ENCODE measurements at places on chromosomes 7 and 10. TPM values are rescaled to one million over a fixed set of nuclear protein-coding genes. Genes with fewer than 3 reads are reported as not detected.
A peak's percentile ranks its signal among the peaks of the same experiment; 100 is the strongest.

GRCh38 chr7:33193308-33193864, 64.0 kb downstream of the BBS9 start:
- DNase-seq, result no peak

The AOAH gene
- 12.3 TPM for total RNA-seq

DNA sequence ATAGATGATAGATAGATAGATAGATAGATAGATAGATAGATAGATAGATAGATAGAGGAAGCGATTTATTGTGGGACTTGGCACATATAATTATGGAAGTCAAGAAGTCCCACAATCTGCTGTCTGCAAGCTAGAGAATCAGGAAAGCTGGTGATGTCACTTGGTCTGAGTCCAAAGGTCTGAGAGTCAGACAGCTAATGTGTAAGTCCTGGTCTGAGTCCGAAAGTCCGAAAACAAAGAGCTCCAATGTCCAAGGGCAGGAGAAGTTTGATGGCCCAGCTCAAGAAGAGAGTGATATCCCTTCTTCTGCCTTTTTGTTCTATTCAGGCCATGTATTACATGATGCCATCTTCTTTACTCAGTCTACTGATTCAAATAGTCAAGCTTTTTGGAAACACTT, 53.8 kb upstream of the TCF7L2 start:
- DNase-seq, result no peak

DNA sequence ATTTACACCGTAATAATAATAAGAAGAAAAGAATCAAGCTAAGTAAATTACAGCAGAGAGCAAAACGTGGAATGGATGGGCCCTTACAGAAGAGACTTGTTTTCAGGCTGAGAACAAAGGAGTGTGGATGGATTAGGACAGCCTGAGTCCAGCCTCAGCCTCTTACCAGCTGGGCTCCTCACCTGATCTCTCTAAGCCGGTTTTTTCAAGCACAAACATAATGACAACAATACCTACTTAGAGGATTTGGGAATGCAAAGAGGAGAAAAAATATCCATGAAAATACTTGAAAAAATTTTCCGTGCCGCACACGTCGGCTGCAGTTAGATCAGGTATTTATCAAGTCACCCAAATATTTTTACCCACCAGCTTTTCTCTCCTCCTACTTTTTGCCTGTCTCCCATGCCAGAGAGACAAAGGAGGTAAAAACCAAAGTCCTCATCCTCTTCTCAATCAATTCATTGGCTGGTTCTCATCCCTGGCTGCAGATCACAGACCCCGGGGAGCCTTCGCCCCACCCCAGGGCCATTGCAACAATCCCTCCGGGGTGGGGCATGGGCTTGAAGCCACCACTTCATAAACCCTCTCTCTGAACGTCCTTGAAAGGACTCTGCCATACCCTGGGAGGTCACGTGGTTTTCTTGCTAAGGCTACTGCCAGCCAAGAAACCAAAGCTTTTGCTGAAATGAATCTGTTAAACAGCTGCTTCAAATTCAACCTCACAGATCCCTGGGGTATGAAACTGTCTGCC, 29.7 kb upstream of the GTF2I start:
- DNase-seq, result peak; percentile 53

DNA sequence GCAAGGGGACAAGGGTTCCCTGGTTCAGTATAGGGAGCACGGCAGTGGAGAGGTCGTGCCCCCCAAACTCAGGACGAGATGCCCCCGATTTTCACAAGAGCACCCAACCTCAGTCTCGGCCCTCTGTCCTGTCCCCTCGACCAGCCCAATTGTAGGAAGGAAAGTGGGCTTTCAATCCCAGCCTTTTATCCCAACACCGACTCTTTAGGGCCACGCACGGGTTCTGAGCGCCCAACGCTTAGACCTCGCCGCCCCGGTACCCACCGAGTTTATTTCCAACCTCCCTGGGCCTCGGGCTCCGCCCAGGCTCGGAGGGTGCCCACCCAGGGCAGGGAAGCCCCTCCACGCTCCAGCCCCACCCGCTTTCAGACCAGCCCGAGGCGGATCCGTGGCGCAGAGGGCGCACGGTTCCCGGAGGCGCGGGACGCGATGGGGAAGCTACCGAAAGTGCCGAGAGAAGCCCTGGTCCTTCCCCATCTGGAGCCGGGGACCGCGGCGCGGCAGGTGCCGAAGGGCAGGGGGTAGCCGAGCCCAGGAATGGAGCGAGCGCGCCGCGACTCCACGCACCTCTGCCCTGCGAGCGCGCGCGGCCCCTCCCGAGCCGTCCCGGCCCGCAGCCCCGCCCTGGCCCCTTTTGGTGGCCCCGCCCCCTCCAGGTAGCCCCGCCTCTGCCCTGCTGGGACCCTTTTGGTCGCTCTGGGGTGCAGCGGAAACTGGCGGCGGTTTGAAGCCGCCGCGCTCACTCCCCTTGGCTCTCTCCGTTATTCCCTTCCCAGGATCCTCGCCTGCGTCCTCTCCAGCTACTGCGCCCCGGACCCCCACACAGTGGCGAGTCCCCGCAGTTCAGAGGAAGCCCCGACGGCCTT, 20.4 kb downstream of the GRID2IP start:
- no peak for DNase-seq

DNA sequence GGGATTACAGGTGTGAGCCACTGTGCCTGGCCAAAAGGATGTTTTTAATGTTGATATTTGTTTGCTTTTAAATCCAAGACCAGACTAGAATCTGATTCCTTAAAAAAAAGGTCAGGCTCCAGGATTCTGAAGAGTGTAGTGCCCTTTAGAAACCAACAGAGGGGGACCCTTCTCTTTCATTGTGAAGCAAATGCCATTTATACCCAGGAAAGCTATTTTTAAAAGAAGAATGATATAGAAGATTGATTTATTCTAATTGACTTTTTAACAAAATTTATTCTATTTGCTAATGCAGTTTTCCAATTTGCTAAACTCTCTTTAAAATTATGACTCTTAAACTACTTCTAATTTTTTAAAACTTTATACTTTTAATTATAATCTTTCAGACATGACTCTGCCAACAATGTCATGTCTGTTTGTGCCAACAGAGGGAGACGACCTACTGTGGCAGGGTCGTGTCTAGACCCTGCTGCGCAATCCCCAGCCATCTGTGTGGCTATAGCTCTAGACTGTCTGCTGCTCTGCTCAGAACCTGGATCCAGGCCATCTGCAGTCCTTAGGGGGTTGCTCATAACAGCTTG, 201.0 kb upstream of the IMMP2L start:
- DNase-seq, result no peak

DNA sequence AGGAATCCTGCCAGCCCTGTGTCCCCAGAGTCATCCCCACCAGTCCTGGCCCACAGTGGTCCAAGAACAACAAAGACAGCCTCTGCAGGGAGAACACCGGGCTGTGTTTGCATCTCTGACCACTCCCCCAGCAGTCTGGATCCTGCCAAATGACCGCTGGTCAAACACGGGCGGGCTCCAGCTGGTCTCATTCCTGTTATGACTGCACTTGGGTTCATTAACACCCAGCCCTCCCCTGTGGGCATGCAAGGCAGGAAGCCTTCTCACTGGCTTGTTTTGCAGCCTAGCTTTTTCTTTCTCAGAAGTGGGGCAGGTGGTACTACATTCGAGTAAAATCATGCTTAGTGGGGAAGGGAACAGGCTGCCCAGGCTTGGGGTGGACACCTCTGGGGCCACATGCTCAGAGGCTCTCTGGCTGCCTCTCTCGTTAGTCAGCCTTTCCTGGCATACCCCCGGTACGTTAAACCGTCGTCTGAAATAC, 190.0 kb downstream of the PLXNA4 start:
- DNase-seq, result peak; percentile 69

DNA sequence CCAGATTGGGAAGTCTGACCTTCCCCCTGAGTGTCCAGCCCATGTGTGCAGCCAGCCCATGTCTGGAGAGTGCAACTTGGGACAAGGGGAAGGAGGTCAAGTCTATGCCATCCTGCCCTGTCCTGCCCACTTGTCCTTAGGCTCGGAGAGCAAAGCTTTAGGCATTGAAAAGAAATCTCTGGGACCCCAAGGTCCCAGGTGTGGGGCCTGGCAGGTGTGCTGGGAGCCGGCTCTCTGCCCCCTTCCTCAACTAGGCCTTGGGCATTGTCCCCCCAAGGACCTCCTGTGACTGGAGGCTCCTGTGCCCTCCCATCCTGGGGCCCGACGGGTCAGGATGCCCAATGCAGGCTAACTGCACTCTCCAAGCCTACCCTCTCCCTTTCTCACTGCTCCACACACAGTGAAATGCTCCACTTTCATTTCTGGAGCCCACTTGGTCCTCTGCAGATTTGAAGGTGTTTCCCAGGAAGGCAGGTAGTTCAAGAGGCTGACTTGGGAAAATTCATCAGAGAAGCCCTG, 124.7 kb downstream of the PTPN20 start:
- no peak for DNase-seq

GRCh38 chr10:79382491-79382941, 35.2 kb downstream of the PPIF start:
- DNase-seq, result peak; percentile 51

GRCh38 chr7:20053334-20054104, 163.7 kb downstream of the MACC1 start:
- no peak for DNase-seq

DNA sequence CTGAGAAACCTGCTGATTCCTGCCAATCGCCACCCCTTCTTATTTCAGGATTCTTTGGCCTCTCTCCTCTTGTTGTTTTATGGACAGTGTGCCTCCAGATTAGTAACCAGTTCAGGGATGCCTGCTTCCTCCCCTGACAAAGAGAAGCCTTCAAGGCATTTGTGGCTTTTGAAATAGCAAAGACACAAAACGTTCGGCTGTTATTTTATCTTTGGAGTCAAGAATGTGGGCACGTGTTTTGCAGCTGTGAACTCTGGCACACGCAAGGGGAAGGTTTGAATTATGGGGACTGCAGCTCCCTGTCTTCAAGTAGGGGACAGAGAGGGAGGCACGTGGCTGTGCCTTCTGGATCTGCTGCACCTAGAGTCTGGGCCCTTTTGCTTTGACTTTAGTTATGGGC, 157.9 kb upstream of the GRB10 start:
- no peak for DNase-seq

DNA sequence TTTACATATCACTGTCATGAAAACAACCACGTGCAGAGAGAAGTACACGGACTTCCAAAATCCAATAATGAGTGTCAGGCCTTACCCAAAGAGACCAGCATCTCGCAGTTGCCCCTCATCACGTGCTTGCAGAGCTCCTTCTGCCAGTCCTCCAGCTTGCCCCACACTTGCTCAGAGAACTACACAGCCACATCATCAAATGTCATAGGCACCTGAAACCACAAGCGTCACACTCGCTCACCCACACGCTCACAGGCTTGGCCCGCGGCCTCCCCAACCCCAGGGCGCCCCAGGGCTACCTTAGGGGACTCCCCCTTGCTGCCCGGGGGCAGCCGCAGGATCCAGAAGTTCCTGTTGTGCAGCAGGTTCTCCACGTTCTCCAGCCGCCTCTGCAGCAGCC, 123.4 kb upstream of the ZNF746 start:
- DNase-seq, result no peak

- DNase-seq, result no peak
Measured at GRCh38 chr10:97538411-97538810, 34.2 kb upstream of the ANKRD2 start.

DNA sequence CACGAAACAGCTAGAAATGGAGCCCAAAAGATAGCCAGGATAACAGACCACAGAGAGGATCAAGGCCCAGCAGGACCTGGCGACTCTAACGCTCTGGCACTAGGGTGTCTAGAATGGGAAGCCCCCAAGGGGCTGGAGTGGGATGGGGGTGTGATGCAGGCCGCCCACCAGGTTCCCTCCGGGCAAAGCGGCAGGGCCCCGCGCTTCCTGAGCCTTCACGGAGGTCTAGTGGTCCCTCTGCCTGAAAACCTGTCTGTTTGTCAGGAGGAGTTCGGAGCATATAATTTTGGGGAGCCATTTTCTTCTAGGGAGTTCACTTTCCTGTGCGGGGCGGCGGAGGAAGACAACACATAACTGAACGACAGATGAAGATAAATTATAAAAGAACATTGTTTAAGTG, 48.2 kb upstream of the FXYD4 start:
- DNase-seq, result no peak

- DNase-seq, result no peak
Measured at GRCh38 chr7:31443457-31443856, 70.4 kb upstream of the ITPRID1 start.

The OR2A1 gene
- not detected for total RNA-seq

- no peak for DNase-seq
Measured at GRCh38 chr10:34549001-34549400, 266.1 kb downstream of the PARD3 start.

DNA sequence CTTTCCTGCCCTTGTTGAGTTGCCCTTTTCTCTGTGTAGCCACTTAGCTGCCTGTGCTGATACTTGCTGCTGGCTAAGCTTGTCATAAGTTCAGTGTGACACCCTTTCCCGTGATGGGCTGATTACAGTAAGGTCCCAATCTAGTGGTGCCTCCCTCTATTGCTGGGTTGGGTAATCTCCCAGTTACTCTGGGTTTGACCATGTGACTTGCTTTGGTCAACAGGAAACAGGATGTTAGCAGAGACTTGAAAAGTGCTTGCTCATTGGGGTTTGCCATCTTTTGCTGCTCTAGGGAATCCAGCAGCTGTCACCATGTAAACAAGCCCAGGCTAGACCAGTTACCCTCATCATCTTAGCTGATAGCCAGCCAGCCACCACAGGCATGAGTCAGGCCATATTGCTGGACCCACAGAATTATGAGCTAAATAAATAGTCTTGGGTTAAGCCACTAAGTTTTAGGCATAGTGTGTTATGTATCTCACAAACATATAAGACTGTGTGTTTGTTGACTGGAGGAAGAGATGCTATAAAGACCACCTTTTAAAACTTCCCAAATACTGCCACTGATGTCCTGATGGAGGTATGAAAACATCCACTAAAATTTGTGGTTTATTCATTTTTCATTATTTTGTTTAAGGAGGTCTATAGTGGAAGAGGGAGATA, 4.0 kb upstream of the LEP start:
- DNase-seq, result peak; percentile 47

GRCh38 chr10:73900064-73900463, 10.9 kb upstream of the PLAU start:
- no peak for DNase-seq

The INHBA gene
- 2.9 TPM for total RNA-seq

DNA sequence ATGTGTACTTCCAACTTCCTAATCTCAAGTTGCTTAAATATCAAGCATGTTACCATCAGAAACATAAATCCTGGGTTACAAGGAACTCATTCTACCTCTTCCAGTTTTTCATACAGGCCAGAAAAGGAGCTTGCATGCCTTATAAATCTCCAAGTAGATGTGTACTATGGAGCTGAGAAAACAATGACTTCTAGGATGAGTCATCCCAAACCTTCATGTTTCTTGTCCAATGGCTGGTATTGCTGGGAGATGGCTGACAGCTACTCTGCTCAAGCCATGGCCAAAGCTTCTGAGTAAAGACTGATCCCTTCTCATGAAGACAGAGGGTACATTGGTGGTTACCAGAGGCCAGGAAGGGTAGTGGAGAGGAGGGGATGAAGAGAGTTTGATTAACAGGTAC, 8.6 kb downstream of the RAPGEF5 start:
- no peak for DNase-seq

GRCh38 chr10:17348501-17349349, 105.7 kb downstream of the ST8SIA6 start:
- peak; percentile 70 for DNase-seq
